Hippocampal formation (tissue), 2 donors: ENCODE measurements at places on chromosomes 1 and 21.

GRCh38 chr21:39106881-39107462, 76.3 kb downstream of the PSMG1 start:
- no peak for DNase-seq

DNA sequence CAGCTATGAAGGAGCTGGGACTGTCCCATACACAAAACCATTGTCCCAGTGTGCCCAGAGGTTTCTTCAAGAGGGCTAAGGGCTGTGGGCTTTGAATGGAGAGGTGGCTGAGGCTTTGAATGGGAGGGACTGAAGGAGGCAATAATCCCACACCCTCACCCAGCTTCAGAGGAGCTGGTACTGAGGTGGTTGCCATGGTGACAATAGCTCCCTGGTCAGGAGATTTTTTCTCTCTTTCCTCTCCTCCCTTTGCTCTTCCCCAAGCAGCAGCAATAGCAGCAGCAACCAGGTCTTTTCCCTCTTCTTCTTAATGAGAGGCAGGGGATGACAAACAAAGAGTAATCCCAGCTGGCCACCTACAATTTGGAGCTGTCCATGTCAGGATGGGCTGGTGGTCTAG, 1.6 kb downstream of the HPCAL4 start:
- no peak for DNase-seq

DNA sequence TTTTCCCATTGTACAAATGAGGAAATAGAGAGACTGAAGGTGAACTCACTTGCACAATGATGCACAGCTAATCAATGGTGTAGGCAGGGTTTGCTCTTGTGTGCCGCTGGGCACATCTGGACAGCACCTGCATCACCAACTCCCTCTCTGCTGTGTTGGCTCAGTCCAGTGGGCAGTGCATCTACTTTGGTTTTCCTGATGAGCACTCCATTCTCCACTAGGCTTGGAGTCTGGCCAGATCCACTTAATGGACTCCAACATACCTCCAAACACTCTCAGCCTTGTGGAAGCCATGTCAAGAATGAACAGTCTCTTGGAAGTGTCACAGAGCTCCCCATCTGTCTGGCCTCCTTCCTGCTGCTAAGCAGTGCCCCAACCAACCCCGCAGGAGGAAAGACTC, 152.2 kb downstream of the HIVEP3 start:
- DNase-seq = no peak

GRCh38 chr1:228861832-228862180, 126.5 kb downstream of the RHOU start:
- DNase-seq = no peak

DNA sequence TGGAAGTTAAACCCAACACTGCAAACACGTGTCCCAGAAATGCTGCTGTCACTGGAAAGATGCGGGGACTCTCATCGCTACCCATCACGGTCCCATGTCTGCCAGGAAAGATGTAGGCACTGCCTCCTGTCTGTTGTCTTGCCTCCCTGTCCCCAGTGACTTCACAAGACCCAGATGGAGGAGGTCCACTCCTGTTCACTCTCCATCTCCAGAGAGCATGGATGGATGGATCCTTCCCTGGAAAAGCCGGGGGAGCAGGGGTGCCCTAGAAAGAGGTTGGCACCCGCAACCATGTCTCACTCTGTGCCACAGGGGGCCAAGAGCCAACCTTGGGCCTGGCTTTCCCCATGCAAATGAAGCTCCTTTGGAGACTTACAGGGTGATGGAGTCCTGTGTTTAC, 135.5 kb downstream of the GLIS1 start:
- DNase-seq = no peak

GRCh38 chr1:155297384-155297783, 3.9 kb downstream of the PKLR start:
- DNase-seq = no peak

- no peak for DNase-seq
Measured at GRCh38 chr1:12542138-12542465, 75.9 kb downstream of the DHRS3 start.

- no peak for DNase-seq
Measured at GRCh38 chr1:227490001-227490400, 73.4 kb upstream of the ZNF678 start.

GRCh38 chr1:35850051-35850450, 33.0 kb upstream of the AGO1 start:
- DNase-seq = no peak

DNA sequence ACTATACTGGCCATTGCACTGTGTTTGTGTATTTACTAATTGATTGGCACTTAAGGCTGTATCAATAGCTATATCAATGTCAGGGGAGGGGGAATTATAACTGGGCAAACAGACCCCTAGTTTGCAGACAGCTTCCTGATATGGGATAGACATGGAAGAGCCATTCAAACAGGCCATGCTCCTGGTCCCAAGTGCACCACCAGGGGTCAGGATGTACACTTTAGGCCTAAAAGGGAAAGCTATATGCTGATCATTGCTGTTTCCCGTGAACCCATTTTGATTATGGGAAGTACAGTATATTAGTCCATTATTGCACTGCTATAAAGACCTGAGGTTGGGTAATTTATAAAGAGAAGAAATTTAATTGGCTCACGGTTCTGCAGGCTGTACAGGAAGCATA, 124.9 kb upstream of the BACE2 start:
- DNase-seq = no peak

DNA sequence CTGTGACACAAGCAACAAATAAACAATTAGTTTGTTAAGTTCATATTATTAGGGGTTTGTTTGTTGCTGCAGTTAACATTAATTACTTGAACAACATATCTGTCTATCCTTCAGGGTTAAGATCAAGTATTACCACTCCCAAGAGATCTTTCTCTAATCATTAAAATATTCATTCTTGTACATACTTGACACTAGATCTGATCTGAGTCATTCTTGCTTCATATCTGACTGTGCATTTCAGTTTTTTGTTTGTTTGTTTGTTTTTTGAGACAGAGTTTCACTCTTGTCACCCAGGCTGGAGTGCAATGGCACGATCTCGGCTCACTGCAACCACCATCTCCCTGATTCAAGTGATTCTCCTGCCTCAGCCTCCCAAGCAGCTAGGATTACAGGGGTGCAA, 613.3 kb upstream of the PLXNA2 start:
- no peak for DNase-seq

DNA sequence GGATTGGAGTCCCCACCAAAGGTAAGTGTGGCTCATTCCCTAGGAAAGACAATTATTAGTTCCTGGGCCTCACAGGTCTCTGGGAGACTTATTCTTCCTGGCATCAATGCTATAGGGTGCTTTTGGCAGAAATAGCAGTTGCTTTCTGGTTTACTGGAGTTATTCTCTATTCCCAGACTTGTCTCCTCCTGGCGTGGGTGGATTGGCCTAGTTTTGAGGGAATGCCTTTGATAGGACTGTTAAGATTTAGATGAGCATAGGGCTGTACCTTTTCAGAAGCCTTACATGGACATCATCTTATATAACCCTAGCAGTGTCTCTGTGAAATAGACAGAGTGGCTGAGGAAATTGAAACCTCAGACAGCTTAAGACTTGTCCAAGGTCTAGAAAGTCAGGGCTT, 9.0 kb downstream of the PFKFB2 start:
- no peak for DNase-seq

DNA sequence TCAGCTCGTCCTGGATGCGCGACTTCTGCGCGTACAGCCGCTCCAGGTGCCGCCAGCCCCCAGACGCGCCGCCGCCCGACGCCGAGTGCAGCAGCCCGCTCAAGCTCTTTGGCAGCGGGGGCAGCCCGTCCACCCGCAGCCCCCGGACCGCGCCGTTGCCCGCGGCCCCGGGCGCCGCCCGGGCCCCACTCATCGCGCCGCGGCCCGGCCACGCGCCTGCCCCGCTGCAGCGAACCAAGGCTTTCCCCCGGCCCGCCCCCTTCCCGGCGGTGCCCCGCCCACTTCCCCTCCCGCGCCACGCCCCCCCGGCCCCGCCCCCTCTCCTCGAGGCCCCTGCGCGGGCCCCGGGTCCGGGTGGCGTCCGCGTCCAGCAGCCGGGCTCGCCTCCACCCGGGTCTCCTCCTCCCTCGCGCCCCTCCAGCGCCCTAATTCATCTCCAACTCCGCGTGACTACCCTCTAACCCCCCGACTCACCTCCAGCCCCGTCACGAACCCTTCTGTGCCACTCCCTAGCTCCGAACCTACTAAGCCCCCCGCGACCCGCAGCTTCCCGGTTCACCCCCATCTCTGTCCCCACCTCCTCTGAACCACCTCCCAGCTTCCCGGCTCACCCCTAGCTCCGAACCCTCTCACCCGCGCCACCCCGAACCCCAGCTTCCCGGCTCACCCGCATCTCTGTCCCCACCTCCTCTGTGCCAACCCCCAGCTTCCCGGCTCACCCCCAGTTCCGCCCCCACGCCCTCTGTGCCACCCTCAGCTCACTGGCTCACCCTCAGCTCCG, at the start of gene FAM89A:
FAM89A (minus strand) TSS at position 236 of the 781 bp plus-strand sequence; CDS start at position 193, 43 bp downstream.
- DNase-seq = peak; percentile 53

- DNase-seq = no peak
Measured at GRCh38 chr1:158930504-158930903, 848 bp upstream of the PYHIN1 start.

DNA sequence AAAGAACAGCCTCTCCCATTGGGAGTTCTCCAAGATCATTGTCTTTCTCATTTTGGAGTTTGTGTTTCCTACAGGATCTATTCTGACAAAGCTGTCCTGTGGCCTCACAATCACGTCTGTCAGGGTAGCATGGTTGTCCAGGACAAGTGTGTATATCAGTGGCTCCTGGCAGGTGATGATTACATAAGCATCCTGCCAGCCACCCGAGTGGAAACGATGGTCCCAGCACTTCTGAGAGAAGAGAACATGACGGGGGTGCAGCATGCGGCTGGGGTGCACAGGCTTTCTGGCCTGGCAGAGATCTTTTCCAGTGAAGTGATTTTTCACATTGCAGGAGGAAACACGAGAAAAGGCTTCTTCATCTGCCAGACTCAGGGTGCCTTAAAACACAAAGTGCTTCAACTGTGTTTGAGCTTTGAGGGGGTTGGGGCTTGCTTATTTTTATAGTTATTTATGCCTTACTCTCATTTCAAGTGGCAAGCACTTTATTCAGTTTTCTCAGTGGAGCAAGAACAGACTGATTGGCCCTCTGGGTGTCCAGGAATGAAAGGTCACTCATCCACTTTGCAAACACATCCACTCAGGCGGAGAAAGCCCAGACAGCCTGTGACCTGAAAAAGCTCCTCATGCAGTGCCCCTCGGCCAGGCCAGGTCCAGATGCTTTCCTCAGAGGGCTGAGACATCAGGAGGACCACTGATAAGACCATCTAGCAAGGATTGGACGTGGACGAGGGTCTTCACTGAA, 186.0 kb downstream of the DUSP10 start:
- DNase-seq = no peak

DNA sequence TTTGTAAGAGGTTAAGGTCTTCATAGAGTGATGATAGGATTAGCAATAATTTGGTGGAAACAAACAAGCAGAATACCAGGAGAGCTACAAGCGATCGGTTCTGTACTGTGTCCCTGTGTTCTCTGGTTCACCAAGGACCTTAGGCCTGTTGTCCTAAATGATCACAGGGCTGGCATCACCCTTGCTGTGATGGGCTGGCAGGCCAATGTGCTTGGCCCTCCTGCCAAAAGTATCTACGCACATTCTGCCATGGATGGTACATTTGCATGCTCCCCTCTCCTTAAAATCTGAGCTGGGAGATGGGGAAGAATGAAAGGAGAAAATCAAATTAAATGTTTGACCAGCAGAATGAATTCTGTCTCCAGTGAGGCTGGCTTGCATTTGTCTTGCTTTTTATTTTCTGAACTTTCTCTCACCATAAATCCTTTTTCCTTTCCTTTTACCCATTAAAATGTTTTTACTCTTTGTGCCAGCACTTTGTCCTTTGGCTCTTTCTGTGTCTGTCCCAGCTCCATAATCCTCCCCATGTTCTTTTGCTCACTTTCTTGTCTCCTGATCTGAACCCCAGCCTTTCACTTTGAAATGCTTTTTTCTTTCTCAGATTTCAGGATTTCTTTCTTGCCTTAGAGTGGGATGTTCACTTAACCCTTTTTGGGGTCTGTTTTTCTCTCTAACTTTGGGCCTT, 51.7 kb downstream of the PBX1 start:
- DNase-seq = no peak

DNA sequence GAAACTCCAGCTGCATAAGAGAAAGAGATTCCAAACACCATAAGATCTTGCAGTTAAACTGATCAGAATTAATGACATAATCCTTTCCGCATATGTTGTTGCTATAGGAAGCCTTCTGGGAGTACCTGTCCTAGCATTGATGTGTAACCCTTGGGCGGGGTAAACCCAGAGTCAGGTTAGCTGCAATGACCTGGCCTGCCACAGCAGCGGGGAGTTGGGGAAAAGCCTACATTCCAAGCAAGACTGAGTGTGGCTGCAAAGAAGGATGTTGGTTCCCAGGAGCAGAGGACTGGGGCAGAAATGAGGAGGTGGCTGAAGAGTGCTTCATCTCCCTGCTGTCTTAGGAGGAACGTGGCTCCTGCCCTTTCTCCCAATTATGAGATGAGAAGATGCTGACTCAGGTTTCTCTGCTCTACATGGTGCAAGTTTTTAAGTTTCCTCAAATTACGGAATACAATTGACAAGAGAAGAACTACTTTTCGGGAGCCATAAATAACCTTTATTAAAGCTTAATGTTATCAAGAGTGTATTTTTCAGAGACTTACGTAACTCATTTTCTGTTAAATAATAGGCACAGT, 142.1 kb downstream of the RYR2 start:
- no peak for DNase-seq

DNA sequence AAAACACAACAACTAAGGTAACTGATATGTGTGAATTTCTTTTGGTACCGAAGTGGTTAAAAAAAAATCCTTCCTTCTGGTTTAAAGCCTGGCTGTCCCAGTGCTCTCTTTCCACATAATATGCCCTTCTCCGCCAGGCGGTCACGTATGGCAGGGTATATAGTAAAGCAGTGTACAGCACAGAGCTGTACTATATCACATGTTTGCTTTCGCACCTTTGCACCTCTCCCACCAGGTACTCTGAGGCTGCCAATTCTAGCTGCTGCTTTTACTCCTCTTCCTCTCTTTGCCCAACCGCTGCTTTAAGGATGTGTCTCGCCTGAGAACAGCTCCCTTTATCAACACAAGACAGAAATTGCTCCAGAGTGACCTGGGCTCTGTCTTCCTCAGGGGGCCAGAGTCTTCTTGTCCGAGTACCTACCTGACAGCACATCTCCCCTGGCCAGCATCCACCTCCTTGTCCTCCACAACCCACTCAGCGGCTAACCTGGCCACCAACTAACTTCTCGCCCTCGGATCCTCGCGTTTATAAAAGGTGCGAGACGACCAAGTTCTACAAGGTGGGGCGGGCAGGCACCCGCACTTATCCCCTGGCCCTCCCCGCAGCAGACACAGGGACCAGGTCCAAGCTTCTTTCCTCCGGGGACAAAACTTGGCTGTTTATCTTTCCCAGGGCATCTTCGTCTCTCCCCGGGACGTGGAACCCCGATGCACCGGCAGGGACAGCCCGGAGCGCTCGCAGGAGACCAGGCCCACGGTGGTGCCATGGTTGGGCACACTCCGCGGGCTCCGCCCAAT, 1.6 kb downstream of the COLGALT2 start:
- DNase-seq = peak; percentile 72
